ENCODE measurements at places on chromosomes 1 and 21. TPM values are rescaled to one million over a fixed set of nuclear protein-coding genes. Genes with fewer than 3 reads are reported as not detected.

Gene TRAF3IP3
- 3.2 TPM for total RNA-seq

Gene VWA5B1
- total RNA-seq, result not detected

Gene FCAMR
- total RNA-seq, result not detected

Gene RCSD1
- total RNA-seq, result 16.7 TPM

Gene BATF3
- 10.3 TPM for total RNA-seq

Gene NBPF11
- 16.8 TPM for total RNA-seq

Gene SPTA1
- total RNA-seq, result 5.9 TPM

Gene CELA2B
- total RNA-seq, result not detected

Gene ADGRL2
- 200 TPM for total RNA-seq

Gene ACTN2
- total RNA-seq, result 28.9 TPM

Gene KCNK2
- 3.8 TPM for total RNA-seq

Gene MFN2
- 69.5 TPM for total RNA-seq

Gene NOS1AP
- total RNA-seq, result under 0.01 TPM

Gene ATP6V1G3
- total RNA-seq, result not detected

Gene FCER1A
- total RNA-seq, result 0.76 TPM

Gene S100A9
- 38.2 TPM for total RNA-seq
